ENCODE measurements at places on chromosomes 5 and 9.

GRCh38 chr5:76457674-76458485, 54.8 kb downstream of the IQGAP2 start:
- no peak for DNase-seq

GRCh38 chr5:155091063-155091648, 77.6 kb downstream of the KIF4B start:
- DNase-seq = no peak

GRCh38 chr5:158940977-158941376, 158.7 kb downstream of the EBF1 start:
- no peak for DNase-seq

- no peak for DNase-seq
These were observed 2.0 kb downstream of the GADD45G start for GRCh38 chr9:89606624-89607311.

DNA sequence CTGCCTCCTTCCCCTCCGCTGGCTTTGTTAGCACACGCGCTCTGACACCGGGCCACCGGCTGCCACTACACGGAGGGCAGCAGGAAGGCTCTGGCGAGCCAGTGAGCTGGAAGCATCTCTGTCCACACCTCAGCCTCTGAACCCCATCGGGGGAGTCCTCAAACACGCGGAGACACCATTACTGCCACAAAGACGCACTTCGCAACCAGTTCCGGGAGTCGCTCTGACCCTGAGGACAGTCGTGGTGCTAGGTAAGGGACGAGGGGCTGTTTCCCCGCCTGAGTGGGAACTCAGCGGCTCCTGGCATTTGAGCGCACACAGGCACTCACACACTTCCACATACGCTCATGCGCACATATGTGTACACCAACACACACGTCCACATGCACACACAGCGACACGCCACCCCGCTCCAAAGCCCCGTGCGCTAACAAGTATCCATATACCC, 160.0 kb downstream of the C9orf152 start:
- DNase-seq = no peak

DNA sequence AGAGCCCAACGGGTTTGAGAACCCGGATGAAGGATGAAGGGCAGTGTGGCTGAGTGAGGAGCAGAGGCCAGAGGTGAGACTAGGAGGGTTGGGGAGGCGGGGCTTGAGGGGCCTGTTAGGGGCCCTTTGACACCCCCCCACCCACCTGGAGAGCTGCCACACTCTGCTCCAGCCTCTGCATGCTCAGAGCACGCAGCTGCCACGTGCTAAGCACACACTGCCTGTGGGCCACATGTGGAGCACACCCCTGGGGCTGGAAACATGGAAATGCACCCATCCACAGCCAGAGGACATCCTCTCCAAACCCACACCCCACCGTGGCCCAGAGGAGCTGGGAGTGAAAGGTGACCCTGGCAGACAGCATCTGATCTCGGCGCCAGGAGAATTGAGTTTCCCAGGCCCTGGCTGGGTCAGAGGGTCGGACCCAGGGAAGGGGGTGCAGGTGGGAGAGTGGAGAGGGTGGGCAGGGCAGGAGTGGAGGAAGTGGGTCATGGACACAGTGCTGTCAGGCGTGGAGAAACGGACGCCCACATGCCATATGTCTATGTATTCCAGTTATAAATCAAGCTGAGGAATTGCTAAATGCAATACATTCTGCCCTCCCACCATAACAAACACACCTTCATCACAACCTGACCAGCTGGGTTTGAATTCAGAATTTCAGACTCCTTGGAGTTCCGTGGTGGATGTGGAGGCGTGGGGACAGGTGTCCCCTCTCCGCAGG, 5.9 kb downstream of the DNM1 start:
- no peak for DNase-seq

GRCh38 chr5:2291146-2291840, 408.6 kb upstream of the IRX4 start:
- no peak for DNase-seq

Measured in astrocyte of the cerebellum (primary cell).